ENCODE measurements at places on chromosomes 13 and 19.

- DNase-seq: no peak
These were observed 29.2 kb downstream of the PHF11 start for GRCh38 chr13:49524740-49525501.

DNA sequence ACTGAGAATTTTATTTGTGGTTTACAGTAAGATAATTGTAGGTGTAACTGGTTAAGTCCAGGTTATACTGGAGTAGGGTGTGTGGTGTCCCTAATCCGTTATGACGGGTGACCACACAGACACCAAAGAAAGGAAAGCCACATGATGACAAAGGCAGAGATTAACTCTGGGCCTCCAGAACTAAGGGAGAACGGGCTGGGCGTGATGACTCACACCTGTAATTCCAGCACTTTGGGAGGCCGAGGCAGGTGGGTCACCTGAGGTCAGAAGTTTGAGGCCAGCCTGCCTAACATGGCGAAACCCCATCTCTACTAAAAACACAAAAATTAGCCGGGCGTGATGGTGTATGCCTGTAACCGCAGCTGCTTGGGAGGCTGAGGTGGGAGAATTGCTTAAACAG lies 10.2 kb upstream of the FUT2 start:
- DNase-seq: no peak

DNA sequence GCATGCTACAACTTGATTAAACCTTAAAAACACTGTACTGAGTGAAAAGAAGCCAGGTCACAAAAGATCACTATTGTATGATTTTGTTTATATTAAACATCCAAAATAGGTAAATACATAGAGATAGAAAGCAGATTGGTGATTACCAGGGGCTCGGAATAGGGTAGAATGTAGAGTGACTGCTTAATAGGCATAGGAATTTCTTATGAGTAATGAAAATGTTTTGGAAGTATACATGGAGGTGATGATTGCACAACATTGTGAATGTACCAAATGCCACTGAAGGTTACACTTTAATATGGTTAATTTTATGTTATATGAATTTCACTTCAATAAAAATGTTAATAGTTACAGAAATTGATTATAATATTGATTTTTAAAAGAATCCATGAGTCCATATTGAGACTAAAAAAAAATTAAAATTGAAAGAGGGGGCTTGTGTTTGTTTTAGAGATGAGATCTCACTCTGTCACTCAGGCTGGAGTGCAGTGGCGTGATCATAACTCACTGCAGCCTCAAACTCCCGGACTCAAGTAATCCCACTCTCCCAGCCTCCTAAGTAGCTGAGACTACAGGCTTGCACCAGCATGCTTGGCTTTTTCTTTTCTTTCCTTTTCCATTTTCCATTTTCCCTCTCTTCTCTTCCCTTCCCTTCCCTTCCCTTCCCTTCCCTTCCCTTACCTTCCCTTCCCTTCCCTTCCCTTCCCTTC lies 85.1 kb downstream of the FNDC3A start:
- DNase-seq: no peak

DNA sequence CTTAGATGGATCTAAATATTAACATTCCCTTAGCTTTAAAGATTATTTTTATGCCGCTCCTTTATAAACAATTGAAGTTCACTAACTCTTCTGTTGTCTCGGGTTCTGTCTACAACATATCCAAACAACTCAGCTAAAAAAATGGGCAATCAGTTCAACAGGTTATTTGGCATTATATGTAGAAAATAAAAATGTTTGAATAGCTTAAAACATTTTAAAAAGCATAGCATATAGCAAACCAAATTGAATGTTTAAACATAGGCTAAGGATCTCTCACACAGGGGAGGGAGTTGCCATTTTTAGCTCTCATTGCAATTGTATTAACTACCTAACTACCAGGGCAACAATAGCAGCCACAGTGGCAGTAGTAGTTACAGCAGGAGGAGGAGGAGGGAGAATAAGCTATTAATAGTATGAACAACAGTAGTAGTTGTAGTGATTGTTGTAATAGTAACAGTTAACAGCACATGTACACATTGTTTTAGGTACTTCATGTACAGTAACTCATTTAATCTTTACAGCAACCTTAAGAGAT lies 404.2 kb downstream of the KCNRG start:
- DNase-seq: no peak

- DNase-seq: no peak
These were observed at the start of gene ARHGAP35 for GRCh38 chr19:46860846-46861690. TSS of gene ARHGAP35 (plus strand) at chr19:46860997. CDS start at chr19:46918676, 57,679 bp downstream.

DNA sequence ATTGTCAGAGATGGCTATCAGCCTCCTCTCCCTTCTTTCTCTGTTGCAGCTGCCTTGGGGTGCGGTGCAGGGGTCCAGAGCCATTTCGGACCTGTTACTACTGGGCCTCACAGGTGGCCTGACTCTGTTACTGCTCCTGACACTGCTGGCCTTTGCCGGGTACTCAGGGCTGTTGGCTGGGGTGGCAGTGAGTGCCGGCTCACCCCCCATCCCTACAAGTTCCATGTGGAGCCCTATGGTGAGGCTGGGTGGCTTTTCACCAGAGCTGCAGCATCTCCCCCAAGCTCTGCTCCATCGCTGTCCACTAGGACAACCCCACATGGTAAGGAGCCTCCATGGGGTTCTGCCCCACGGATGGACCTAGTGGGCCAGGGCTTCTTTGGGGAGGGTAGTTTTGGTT lies 13.7 kb upstream of the ZNF492 start:
- no peak for DNase-seq
